ENCODE measurements at places on chromosomes 12 and 14. TPM values are rescaled to one million over a fixed set of nuclear protein-coding genes. Genes with fewer than 3 reads are reported as not detected.

Gene FOXA1
- not detected for total RNA-seq

Gene GRIN2B
- not detected for total RNA-seq

Gene PTGDR
- not detected for total RNA-seq

Gene PDZRN4
- not detected for total RNA-seq

Gene GARIN6
- total RNA-seq: not detected

Gene MAP3K9
- total RNA-seq: 0.17 TPM

Gene LYZ
- total RNA-seq: not detected

Gene DDHD1
- total RNA-seq: 6.6 TPM
